Metanephros (tissue), 2 donors: ENCODE measurements at places on chromosomes 5 and 9. TPM values are rescaled to one million over a fixed set of nuclear protein-coding genes. Genes with fewer than 3 reads are reported as not detected.

Gene PAEP
- total RNA-seq = not detected

Gene MCIDAS
- total RNA-seq = 0.18 TPM

Gene PCDHA9
- 0.58 TPM for total RNA-seq

Gene IL7R
- 1.6 TPM for total RNA-seq

Gene CERCAM
- total RNA-seq = 43.3 TPM

Gene PCDHGA1
- 1.1 TPM for total RNA-seq

Gene RORB
- total RNA-seq = 0.35 TPM

Gene NSG2
- total RNA-seq = 0.76 TPM

Gene DMGDH
- 13.3 TPM for total RNA-seq

Gene CEL
- total RNA-seq = 4.4 TPM

Gene SPINK1
- total RNA-seq = 43.6 TPM

Gene STC2
- 3.9 TPM for total RNA-seq

Gene SNX30
- total RNA-seq = 23.7 TPM

Gene HTR4
- total RNA-seq = 0.35 TPM

Gene FBN2
- total RNA-seq = 144 TPM

Gene HAPLN1
- 1.8 TPM for total RNA-seq

Gene CCDC112
- 2.3 TPM for total RNA-seq

Gene ALDH7A1
- total RNA-seq = 49.2 TPM

Gene NREP
- 333 TPM for total RNA-seq

Gene CSF1R
- 39.5 TPM for total RNA-seq

Gene AIF1L
- 214 TPM for total RNA-seq

Gene GMCL2
- total RNA-seq = not detected

Gene PCDHB12
- total RNA-seq = 9.3 TPM

Gene CRHBP
- 33.6 TPM for total RNA-seq

Gene TEK
- 45.7 TPM for total RNA-seq

Gene FOXD4L4
- 0.06 TPM for total RNA-seq

Gene PTGS1
- total RNA-seq = 9.6 TPM

Gene SHROOM1
- total RNA-seq = 26.8 TPM

Gene PCDHB4
- 3.8 TPM for total RNA-seq

Gene SH2D3C
- 22.4 TPM for total RNA-seq

Gene PCAT7
- total RNA-seq = 0.06 TPM

Gene PCDHGB7
- total RNA-seq = 15.8 TPM

Gene OR1J2
- total RNA-seq = not detected
